Anterior cingulate cortex (tissue), 58 donors: ENCODE measurements at places on chromosomes 3 and 15.

DNA sequence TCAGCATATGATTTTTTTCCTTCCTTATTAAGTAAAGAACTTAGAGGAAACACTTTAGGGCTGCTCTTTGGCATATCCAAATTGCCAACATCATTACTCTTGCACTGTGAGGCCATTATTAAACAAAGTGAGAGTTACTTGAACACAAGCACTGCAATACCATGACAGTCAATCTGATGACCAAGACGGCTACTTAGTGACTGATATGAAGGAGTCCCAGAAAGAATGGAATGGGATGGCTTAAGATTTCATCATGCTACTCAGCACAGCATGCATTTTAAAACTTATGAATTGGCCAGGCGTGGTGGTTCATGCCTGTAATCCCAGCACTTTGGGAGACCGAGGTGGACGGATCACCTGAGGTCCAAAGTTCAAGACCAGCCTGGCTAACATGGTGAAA lies 55.2 kb downstream of the FAM98B start:
- DNase-seq, result no peak

DNA sequence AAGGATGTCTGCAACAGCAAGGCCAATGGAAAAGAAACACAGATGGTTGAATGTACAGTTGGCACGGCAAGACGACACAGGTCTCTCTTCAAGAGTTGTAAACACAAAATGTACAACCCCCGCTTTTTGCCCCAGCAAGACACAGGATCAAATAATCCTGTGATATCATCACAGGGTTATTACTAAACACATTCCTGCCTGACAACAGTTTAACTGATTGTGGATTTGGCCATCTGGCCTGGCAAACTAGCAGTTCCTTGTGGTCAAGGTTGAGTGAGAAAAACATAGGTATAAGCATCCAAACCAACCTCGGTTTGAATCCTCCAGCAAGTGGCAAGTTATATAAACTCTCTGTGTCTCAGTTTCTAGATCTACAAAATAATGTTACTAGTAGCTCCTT lies 23.4 kb downstream of the PARP16 start:
- no peak for DNase-seq

- DNase-seq, result no peak
Observed at GRCh38 chr3:22536541-22536940, 666.6 kb upstream of the UBE2E2 start.

DNA sequence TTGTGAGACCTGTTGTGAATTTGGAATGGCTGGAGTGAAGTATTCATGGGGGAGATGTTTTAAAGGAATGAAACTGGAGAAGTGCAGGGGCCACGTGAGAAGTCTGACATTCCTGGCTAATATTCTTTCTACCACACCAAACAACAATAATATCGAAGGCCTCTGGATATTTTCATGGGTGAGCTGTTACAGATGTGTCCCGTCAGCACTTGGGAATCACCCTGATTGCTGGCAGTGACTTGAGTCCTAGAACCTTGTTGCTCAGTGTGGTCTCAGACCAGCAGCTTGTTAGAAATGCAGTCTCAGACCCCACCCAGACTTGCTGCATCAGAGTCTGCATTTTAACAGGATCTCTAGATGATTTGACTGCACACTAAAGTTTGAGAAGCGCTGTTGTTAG lies 113.8 kb downstream of the ITPR1 start:
- DNase-seq, result no peak

DNA sequence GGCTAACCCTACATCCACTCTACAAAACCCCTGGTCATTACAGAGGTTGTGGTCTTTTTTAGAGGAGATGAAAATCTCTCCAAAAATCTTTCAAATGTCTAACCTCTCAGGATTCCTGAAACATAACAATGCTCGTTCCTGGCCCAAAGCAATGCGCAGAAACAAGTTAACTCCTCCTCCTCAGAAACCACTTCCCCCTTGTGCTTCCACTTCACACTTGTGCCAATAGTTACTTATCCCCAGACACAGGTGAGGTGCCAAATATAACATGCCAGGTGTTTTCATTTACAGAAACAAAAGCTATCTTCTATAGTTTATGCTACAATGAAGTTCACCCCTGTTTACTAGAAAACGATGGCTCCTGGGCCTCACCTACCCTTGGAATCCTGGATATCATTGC lies 6.2 kb downstream of the NDUFAF1 start:
- DNase-seq, result no peak

DNA sequence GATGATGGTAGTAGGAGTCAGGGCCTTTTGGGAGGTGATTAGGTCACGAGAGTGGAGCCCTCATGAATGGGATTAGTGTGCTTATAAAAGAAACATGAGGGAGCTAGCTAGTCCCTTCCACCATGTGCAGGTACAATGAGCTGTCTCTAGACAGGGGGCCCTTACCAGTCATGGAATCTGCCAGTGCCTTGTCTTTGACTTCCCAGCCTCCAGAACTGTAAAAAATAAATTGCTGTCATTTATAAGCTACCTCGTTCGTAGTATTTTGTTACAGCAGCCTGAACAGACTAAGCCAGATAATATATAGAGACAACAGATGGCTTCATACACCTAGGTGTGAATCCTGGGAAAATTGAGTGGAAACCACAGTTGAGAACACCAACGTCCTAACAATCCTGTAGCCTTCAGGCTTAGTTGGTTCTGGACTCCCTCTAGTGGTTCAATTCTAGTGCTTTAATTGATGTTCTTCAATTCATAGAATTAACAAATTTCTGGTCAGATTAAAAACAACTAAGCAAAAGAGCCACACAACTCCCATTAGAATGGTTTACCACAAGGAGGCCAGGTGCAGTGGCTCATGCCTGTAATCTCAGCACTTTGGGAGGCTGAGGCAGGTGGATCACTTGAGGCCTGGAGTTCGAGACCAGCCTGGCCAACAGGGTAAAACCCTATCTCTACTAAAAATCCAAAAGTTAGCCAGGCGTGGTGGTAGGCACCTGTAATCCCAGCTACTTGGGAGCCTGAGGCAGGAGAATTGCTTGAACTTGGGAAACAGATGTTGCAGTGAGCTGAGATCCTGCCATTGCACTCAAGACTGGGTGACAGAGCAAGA lies 21.3 kb upstream of the GATM start:
- DNase-seq, result no peak

DNA sequence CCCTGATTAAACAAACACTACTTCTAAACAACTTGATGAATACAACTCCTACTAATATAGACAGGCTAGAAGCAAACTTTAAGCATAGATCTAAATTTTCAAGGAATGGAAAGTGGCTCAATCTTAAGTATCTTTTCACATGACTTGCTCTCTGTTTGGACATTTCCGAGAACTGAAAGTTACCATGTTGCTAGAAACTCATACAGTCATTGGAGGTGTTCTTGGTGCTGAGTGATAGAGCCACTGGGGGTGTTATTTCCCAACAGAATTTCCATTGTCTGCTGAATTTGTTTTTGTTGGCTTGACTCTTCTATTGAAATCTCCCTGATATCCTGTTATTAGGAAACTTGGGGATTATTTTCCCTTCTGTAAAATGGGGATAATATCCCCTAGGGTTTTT lies 264.5 kb upstream of the RASGRP1 start:
- DNase-seq, result no peak
